ENCODE measurements at places on chromosomes 16 and 17.

DNA sequence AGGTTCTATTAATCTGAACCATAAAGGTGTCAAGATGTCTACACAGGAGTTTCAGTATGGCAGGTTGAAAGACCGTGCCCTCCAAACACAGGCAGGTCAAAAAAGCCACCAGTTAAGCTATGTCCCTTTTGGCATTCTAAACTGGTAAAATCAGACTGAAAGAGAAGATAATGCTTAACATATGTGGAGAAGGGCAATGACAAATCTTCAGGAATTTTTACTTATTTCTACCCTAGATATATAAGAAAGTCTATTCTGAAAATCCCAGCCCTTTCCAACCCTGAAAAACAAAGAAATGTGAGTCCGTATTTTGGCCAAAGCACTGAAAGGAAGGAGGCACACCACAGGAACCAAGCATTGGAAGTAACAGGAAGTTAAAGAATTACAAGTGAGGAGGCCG lies 16.5 kb downstream of the AP1G1 start:
- no peak for DNase-seq

- DNase-seq, result no peak
Observed at GRCh38 chr16:77660311-77660710, 62.0 kb upstream of the NUDT7 start.

GRCh38 chr16:1830213-1830612 lies 3.2 kb downstream of the FAHD1 start:
- no peak for DNase-seq

- DNase-seq, result no peak
Observed at GRCh38 chr16:21208446-21209230, 2.7 kb downstream of the ZP2 start.

DNA sequence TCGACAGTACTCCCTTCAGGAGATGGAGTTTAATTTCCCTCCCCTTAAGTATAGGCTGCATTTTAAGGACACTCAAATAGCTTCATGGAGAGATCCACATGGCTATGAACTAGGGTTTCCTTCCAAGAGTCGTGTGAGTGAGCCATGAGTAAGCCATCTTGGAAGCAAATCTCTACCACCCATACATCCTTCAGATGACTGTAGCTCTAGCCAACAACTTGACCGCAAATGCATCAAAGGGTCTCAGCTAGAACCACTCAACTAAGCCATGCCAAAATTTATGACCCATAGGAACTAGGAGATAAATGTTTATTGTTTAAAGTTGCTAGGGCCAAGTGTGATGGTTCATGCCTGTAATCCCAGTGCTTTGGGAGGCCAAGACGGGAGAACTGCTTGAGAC lies 43.4 kb downstream of the METTL16 start:
- no peak for DNase-seq

- DNase-seq, result no peak
Observed at GRCh38 chr17:38421171-38421841, 7.0 kb upstream of the ARHGAP23 start.

GRCh38 chr17:47838636-47839035 lies 2.4 kb downstream of the SCRN2 start:
- DNase-seq, result no peak

GRCh38 chr17:49990331-49990730 lies 4.7 kb downstream of the DLX3 start:
- DNase-seq, result no peak

- DNase-seq, result no peak
Observed at GRCh38 chr17:82748756-82749155, 3.1 kb upstream of the TBCD start.

- DNase-seq, result no peak
Observed at GRCh38 chr17:75407655-75408352, 2.3 kb upstream of the GRB2 start.

GRCh38 chr16:10967986-10968385 lies 23.6 kb downstream of the CLEC16A start:
- DNase-seq, result no peak

DNA sequence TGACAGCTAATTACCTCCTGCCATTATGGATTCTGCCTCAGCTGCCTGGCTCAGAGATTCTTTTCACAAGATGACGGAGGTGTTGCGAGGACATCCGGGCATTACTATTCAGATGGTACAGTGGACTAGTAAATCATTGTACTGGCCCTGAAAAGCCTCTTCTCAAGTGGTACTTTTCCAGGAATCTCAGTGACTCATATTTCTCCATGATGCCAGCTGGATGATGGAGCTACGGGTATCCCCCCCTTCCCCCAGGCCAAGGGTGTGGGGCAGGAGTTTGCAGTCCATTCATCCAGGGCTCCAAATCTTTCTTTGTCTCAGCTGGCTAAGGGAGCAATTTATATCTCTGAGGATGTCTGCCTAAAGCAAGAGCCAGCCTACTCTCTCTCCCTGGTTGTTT lies 107.7 kb upstream of the GPR139 start:
- peak; percentile 57 for DNase-seq

DNA sequence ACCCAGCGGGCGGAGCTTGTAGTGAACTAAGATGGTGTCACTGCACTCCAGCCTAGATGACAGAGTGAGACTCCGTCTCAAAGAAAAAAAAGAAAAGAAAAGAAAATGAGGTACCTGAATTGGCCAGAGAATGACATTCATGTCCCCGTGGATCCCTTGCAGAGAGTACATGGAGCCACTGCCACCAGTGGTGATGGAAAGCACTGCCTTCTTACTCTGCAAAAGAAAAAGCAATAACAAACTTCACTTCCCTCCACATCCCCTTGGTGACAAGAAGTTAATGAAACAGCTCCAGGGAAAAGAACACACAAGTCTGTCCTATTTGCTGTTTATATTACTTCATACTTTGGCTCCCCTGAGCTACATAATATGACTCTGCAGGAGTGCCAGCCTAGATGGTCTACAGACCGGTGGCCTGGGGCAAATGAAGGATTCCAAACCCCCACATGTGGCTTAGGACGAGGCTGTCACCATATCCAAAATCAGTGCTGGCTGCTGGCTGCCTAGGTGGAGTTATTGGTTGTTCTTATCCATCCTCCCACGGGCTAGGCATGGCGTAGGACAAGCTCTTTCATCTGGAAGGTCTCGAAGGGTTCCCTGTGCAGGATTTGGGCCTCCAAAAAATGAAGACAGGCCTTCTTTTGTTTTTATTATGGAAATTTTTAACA lies 13.3 kb downstream of the NQO1 start:
- DNase-seq, result no peak

DNA sequence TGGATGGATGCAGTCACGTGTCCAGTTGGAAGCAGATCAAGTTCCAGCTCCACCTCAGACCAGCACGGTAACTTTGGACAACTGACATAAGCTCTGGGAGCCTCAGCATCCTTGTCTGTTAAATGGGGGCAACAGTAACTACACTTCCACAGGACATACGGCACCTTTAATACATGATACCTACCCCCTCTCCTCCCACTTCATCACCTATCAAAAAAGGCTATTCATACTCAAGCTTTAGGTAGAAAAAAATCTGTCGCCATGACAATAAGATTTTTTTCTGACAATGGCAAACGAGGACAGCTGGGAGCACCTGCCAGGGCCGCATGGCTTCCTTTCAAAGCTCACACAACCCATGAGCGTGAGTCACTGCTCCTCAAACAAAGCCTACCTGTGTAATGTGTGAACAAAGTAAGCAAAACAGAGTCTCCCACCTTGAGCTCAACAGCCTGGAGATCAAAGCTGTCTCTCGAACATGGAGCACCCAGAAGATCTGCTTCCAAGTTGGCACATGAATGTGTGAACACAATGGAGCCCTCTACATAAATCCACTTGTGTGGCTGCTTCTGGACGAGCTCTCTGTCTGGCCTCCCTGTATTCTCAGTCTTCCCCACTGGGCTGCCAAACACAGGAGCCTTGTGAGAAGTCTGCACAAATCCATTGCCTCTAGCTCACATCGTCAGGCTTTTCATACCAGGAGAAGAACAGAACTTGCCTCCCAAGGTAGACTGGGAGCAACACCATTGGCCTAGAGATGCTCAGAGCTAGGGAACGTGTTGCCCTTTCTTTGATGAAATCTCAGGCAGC lies 459.7 kb downstream of the SOX9 start:
- peak; percentile 37 for DNase-seq

GRCh38 chr17:16001226-16001897 lies 1.7 kb downstream of the TTC19 start:
- no peak for DNase-seq

DNA sequence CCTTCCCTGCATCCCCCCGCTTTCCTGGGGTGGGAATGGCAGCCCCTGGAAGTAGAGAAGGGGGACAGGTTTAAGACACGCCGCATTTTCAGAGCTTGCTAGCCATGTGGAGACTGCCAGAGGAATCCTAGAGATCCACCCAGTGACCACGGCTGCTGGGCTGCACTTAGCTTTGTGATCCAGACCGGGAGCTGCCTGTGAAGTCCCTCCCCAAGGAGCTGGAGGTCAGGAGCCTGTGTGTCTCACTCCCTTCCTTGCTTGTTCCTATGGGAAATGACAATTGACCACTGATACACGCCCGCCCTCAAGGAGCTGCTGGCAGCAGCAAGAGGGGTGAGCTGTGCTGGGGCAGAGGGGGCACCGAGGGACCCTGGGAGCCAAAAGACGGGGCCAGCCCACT lies 73.7 kb downstream of the SREBF1 start:
- no peak for DNase-seq

GRCh38 chr16:81483064-81483969 lies 38.7 kb downstream of the CMIP start:
- no peak for DNase-seq

GRCh38 chr16:51988977-51989376 lies 558.0 kb downstream of the TOX3 start:
- DNase-seq, result no peak

- no peak for DNase-seq
Observed at GRCh38 chr17:77038884-77039555, 101.7 kb upstream of the SEC14L1 start.

DNA sequence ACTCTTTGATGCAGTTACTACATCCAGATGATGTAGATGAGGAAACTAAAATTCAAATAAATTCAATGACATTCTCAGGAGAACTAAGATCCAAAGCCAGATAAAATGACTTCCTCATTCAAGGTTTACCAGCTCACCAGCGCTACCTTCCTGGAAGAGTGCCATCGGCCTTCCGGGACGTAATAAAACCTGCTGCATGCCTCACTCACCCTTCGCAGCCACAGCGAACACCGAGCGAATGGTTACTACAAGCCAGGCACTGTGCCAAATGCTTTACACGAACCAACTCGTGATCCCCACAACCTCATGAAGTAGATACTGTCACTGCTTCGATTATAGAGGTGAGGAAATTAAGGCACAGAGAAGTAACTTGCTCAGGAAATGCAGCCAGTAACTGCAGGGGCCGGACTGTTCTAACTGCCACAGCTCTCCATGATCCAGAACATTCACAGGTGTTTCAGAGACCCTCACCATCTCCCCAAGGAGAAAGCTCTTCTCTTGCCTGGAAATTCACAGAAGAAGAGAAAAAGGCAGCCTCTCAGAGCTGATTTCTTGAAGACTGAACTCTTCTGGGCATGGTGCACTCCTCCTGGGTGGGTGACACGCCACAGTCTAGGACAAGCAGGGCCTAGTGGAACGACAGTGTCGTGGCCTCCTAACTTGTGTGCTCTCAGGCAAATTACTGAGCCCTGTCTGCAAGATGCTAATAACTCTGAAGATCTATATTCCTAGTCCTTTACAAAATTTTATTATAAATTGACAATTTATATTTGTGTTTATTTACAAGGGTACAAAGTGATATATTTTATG lies 46.8 kb downstream of the HIC1 start:
- DNase-seq, result peak; percentile 50

- no peak for DNase-seq
Observed at GRCh38 chr16:18829251-18829650, 27.9 kb upstream of the ARL6IP1 start.

DNA sequence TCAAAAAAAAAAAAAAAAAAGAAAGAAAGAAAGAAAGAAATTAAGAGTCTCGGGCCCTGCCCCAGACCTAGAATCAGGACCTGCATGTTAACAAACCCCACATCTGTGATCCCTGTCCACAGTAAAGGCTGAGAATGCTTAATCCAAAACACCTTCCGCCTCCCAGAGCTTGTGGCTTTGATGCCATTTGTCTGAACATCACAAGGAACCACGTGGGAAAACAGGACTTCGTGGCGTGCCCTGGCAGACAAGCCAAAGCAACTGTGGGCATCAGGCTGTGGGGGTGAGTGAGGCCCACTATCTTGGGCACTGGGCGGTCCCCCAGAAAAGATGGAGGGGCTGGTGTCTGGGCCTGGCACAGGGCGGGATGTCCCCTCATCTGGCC lies 173.4 kb upstream of the CIBAR2 start:
- no peak for DNase-seq

- no peak for DNase-seq
Observed at GRCh38 chr16:88982286-88983084, 5.5 kb upstream of the CBFA2T3 start.

DNA sequence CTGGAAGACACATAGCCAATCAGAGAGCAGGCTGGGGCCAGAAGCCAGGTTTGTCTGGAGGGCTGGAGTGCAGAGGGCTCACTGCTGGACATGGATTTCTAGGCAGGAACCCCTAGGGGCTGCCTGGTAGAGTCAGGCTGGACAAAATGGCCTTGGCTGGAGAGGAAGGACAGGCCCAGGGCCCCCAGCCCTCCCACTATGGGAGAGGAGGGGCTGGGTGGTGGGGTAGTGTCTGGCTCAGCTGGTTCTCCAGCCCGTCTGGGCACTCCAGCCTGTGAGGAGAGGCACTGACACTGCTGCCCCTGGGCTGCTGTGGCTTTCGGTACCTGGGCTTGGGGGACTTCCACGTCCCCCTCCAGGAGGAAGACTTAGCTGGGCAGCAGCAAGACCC lies 21.7 kb upstream of the DOK4 start:
- DNase-seq, result no peak

GRCh38 chr16:30984669-30985400 lies at the start of gene HSD3B7:
Gene HSD3B7 (plus strand): TSS chr16:30985207. CDS start chr16:30985659, 452 bp downstream.
- peak; percentile 56 for DNase-seq

DNA sequence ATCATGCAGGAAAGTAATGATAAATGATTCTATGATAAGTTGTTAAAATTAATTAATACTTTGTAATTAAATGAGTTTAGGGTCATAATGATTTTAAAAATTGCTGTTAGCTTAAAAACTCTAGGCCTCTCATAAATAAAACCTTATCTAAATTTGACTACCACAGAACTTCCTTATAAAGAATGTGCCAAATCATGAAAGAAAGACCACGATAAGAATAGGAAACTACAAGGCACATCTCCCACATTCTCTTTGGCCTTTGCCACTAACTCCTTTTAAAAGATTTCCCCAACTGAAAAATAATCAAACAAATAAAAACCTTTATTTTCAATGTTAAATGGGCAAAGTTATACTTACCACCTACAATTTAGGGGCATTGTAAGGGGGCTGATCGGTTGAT lies 164.6 kb upstream of the C17orf78 start:
- DNase-seq, result no peak
